ENCODE measurements at places on chromosomes 2 and 18.

GRCh38 chr18:56575819-56576663, 62.4 kb downstream of the TXNL1 start:
- peak; percentile 48 for DNase-seq

DNA sequence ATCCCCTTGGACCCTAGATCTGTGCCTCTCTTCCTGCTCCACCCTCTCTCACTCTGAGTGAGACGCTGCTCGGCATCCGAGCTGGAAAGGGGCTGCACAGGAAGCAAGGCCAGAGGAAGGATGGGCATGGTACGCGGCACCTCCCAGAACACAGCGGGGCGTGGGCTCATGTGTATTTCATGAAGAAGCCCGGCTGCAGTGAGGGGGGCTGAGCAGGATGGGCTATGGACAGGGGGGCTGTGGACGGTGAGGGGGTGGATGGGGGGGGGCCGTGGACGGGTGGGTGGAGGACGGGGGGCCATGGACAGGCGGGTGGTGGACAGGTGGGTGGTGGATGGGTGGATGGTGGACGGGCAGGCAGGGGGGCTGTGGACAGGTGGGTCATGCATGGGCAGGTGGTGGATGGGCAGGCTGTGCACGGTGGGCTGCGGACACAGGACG, 28.5 kb downstream of the SLC66A2 start:
- DNase-seq = no peak

- no peak for DNase-seq
These were observed 13.5 kb downstream of the ABCG8 start for GRCh38 chr2:43852196-43852730.

DNA sequence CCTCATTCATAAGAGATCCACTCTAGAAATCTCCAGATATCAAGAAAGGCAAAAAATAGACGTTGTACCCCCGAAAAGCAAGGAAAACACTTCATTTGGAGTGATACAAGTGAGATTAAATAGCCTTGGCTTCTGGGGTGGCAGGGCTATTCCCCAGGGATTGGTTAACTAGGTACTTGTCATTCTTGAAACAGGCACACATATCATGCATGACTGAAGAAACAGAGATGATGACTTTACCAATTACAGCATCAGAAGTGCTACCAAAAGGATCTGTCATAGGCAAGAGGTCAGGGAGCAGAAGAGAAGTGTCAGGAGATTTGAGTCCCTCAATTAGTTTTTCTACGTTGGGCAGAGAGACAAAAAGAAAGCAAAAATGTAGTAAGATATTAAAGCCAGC, 45.2 kb upstream of the NFU1 start:
- DNase-seq = no peak

DNA sequence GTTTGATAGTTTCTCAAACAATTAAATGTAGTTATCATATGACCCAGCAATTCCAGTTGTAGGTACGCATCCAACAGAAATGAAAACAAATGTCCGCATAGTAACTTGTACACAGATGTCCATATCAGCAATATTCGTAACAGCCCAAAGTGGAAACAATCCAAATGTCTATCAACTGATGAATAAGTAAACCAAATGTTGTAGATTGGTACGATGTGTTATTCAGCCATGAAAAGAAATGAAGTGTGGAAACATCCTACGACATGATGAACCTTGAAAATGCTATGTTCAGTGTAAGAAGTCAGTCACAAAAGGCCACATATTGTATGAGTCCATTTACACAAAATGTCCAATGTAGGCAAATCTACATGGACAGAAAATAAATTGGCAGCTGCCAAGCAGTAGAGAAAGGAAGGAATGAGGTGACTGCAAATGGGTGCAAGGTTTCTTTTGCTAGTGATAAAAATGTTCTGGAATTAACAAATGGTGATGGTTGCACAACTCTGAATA, 26.9 kb downstream of the GAREM1 start:
- no peak for DNase-seq

DNA sequence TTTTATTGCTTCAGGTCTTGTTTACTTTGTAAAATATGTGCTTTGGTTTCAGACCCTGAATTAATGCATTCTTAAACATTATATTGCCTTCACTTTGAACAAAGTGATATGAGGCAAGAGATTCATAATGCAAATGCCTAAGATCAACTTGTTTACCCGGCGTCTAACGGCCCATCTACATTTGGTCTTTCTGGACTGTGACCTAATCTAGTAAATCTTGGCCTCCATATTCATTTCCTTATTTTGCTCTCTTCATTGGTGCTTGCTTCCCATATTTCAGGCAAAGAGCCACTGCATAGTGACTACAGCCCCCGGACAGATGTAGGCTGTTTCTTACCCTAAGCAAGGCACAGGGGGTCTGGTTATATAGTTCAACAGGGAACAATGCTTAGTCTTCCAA, 53.0 kb upstream of the SLC39A10 start:
- no peak for DNase-seq

DNA sequence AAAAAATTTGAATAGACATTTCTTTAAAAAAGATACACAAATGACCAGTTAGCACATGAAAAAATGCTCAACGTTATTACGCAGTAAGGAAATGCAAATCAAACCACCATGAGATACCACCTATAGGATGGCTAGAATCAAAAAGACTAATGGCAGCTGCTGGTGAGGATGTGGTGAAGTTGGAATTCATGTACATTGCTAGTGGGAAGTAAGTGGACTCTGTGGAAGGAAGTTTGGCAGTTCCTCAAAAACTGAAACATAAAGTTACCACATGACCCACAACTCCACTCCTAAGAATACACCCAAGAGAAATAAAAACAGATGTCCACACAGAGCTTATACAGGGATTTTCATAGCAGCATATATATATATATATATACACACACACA, 51.2 kb downstream of the MBP start:
- no peak for DNase-seq

GRCh38 chr2:147511491-147511948, 333.3 kb upstream of the ACVR2A start:
- no peak for DNase-seq

- no peak for DNase-seq
These were observed 15.2 kb downstream of the AFG3L2 start for GRCh38 chr18:12361770-12362378.

GRCh38 chr18:845152-845819, 33.2 kb upstream of the YES1 start:
- no peak for DNase-seq
